Breast epithelium (tissue), 4 donors: ENCODE measurements at places on chromosomes 4 and X. TPM values are rescaled to one million over a fixed set of nuclear protein-coding genes. Genes with fewer than 3 reads are reported as not detected.

Gene DGAT2L6
- total RNA-seq, result not detected

Gene MAGEB1
- total RNA-seq, result not detected

Gene NPY5R
- 4.6 TPM for total RNA-seq

Gene CSN1S1
- 1.0 TPM for total RNA-seq

Gene LANCL3
- total RNA-seq, result 0.33 TPM

Gene MMGT1
- 33.1 TPM for total RNA-seq

Gene ARHGAP36
- total RNA-seq, result 0.32 TPM

Gene ANTXR2
- 229 TPM for total RNA-seq

Gene MAGEA2
- total RNA-seq, result not detected

Gene CBLL2
- not detected for total RNA-seq

Gene FAM90A26
- not detected for total RNA-seq

Gene HOPX
- total RNA-seq, result 9.8 TPM

- no peak for DNase-seq
Observed at GRCh38 chr4:159434114-159434870, 331.4 kb downstream of the RAPGEF2 start.

DNA sequence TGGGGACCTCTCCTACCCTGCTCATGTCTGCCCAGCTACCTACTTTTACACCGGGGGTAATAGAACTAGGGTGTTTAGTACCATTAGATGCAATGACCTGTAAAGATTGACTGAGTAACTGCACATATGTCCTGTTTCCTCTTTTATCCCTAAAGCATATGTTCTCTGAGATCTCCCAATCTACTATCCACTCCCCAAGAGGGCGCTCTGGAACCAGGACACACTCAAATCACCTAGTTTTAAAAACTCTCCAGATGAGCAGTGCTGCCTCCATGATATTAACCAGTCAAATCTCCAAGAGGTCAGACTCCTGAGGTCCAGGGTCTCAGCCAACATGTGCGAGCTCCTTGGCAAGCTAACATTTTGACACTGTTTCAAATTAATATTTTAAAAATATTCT lies 87.0 kb upstream of the TSPAN5 start:
- DNase-seq, result no peak

DNA sequence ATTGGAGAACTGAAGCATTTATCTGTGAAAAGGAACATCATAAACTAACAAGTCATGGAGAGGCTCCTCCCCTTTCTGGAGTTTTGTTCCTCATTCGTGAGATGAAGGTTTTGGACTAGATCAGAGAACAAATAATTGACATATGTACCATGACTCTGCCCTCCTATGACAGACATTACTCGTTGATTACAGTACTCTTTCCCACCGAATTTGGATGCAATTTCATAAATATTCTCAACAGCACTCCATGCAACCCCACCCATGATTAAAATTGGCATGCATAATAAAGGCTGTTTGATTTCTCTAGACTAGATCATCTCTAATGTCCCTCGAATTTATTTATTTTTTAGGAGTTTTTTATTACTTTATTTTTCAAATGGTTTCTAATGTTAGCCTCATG lies 258.9 kb upstream of the LDB2 start:
- DNase-seq, result no peak

DNA sequence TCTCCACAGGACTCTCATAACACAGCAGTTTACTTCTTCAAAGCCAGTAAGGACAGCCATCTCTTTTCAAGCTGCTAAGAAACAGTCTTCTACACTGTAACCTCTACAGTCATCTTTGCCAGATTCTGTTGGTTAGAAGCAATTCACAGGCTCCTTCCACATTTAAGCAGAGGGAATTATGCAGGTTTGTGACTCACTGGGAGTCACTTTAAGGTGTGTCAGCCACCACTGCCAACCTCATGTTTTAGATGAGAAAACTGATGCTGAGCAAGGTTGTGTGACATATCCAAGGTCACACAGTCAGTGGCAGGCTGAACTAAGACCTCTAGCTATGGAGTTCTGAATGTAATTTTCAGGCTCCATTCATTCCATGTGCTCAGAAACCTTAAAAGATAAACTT lies 143.5 kb downstream of the QDPR start:
- no peak for DNase-seq

DNA sequence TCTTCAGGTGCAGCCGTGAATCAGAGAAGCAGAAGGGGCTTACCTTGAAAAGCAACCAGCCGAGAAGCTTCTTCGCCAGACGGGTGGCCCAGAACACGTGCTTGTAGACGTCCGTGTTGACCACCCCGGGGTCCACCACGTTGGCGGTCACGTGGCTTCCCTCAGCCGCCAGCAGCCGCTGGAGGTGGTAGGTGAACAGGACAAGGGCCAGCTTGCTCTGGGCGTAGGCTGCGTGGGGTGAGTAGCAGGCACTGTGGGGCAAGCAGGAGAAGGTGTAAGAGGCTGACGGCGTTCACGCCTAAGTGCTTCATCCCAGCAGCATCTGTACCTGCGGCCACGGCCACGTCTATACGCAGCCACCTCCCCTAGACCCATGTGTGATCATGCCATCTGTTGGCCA lies 257.8 kb downstream of the DHRSX start:
- no peak for DNase-seq

- DNase-seq, result no peak
Observed at GRCh38 chr4:149676076-149676475, 139.6 kb downstream of the IQCM start.

DNA sequence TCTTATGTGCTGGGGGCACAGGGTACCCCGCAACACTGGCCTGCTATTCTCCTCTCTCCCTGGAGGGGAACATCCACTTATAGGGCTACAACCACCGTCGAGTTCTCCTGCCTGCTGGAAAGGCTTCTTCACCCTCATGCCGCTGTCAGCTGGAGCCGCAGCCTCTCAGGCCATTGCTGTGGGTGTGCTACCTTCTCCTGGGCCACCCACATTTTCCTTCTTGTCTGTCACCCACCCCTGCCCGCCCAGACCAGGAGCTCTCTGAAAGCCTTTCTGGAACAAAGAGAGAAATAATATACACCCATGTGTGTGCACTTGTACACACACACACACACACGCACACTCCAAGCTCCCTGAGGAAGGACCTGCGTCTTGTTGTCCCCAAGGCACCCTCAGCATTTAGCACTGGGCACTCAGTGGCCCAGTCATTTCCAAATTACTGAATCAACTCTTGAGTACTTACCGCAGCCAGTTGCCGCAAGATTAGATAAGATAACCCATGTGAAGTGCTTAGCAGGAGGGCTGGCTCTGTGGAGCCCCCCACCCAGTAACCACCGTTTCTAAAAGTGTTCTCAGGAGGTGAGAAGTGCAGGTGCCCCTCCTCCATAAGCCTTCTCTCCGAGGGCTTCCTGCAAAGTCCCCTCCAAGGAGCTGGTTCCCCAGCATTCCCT lies 50.2 kb downstream of the CPZ start:
- no peak for DNase-seq

DNA sequence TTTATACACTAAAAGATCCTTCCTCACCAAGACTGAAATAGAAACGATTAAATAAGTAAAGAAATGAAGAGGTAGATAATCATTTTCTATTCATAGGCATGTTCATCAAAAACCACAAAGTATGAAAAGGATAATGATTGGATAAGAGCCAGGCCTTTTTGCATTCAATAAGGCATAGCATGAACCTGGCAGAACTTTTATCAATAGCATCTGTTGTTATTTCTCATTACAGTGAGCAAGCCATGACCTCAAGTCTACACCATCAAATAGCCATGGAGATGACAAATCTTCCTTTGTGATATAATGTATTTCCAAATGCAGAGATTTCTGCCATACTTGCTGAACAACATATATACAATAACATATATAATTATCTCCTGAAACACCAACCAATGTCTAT lies 206.0 kb upstream of the SLC7A11 start:
- DNase-seq, result no peak

- DNase-seq, result no peak
Observed at GRCh38 chr4:15681067-15681371, 608 bp upstream of the FAM200B start.

GRCh38 chr4:164138521-164138920 lies 615.4 kb upstream of the SMIM31 start:
- DNase-seq, result no peak

- no peak for DNase-seq
Observed at GRCh38 chr4:102640669-102641068, 120.1 kb downstream of the MANBA start.

DNA sequence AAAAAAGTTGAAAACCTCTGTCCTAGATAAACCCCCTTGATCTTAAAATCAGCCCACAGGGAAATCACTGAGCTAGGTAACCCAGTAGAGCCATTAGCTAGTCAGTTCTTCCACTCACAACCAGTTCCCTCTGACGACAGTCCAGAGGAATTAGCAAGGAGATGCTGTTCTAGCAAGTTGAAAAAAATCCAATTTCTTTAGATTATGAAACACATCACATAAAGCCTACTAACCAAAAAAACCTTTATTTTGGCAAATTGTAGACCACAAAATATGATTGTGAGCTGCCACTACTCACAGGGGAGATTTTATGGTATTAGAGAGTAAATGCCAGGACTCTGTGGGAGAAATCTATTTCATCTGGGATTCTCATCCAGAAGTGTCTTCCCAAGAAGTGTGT lies 22.6 kb downstream of the ADAMTS3 start:
- no peak for DNase-seq

DNA sequence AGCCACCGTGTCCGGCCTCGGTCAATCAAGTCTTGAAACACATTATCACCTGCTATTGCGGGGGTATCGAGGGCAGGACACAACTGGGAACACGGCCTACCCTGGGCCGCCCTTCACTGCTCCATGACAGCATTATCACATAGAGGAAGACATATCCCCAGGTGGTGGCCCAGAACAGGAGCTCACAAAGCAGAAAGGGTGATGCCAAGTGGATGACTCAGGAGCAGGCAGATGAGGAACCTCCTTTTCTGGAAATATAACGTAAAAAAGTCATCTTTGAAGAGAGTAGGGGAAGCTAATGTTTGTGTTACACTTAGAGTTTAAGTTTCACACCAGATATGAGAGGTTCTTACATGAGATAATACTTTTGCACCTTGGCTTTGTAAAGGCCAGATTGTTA lies 5.3 kb upstream of the SUPT20HL1 start:
- DNase-seq, result no peak

DNA sequence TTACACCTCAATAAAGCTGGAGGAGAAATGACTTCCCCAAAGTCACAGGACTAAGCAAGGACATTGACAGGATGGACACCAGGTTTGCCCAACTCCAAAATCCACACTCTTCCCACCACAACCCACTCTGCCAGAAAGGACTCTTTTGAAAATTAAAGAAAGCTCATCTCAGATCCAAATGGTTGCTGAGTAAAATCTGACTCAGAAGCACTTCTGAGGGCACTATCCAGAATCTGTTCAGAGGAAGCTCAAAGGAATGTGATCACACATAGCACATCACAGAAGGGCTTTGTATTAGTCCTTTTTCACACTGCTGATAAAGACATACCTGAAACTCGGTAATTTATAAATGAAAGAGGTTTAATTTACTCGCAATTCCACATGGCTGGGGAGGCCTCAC lies 155.5 kb downstream of the RAB28 start:
- DNase-seq, result no peak

GRCh38 chrX:636981-637659 lies 6.5 kb downstream of the SHOX start:
- DNase-seq, result no peak

- DNase-seq, result no peak
Observed at GRCh38 chrX:64188901-64189300, 16.6 kb downstream of the AMER1 start.

DNA sequence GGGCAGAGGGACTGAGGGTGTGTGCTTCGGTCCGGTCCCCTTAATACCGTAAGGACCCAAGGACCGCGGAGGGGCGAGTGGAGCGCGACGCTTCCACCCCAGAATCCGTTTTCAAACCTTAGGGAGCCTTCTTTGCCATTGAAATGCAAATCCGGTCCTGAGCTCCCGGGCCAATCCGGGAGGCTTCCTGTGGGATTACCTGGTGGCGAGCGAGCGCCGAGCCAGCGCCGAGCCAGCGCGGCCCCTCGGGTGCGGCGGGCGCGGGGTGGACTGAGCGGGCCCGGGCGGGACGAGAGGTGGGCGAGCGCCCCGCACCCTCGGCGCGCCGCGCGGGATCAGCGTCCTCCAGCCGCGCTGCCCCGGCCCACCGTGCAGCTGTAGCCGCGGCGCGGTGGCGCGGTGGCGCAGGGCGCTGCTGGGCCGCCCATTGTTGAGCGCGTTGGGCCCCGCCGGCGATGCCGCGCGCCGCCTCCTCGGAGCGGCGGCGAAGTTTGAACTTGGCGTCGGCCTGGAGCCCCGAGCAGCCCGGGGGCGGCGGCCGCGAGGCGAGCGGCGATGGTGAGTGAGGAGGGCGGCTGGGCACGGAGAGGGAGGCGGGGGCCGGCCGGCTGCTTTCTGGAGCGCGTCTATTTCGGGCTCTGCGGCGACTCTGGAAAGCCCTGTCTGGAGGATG lies 208.7 kb downstream of the SOWAHB start:
- DNase-seq, result no peak

- DNase-seq, result peak; percentile 60
Observed at GRCh38 chr4:183905081-183905592, at the start of gene STOX2. Gene STOX2 (plus strand): TSS chr4:183905307. CDS start chr4:183906791, 1,484 bp downstream.

- no peak for DNase-seq
Observed at GRCh38 chrX:25596921-25597320, 541.2 kb upstream of the MAGEB18 start.

GRCh38 chrX:41026702-41027078 lies 58.6 kb upstream of the USP9X start:
- DNase-seq, result no peak

DNA sequence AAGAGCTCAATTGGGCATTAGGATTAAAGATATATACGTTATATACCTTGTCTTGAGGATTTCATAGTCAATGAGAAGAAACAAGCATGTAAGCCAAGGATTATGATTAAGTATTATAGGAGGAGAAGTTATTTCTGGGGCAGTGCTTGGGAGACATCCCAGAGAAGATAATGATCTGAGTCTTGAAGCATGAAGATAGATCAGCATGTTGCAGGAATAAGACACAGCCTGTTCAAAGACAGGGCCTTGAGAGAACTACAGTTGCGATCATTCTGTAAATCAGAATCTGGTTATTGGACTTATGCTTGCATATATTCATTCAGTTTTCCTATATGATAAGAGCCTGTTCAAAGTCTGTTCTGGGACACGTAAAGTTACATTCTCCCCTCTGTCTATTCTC lies 862.2 kb upstream of the FTHL17 start:
- DNase-seq, result no peak

- DNase-seq, result no peak
Observed at GRCh38 chrX:103913356-103914020, 48.9 kb upstream of the TMSB15B start.

DNA sequence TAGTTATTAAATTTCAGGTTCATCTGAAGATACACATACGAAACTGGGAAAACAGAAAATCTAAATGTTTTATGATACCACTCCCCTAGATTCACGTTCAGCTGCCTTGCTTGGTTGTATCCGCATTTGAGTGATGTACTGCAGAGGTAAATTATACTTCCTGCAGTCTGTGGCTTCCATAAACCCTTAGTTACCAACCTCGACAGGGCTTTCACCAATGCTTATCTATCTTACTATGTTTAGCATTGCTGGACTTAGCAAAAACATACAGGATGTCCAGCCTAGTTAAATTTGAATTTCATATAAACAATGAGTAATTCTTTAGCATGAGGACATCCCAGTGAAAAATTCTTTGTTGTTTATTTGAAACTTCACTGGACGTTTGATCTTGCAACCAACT lies 108.8 kb downstream of the TMA16 start:
- no peak for DNase-seq
